Mammary epithelial cell (primary cell): ENCODE measurements at places on chromosomes 5 and 9. TPM values are rescaled to one million over a fixed set of nuclear protein-coding genes. Genes with fewer than 3 reads are reported as not detected.

GRCh38 chr5:165185716-165186115 is 1680.3 kb downstream of the MAT2B start:
- no peak for DNase-seq

GRCh38 chr5:161189452-161189851 is 337.4 kb upstream of the ATP10B start:
- no peak for DNase-seq

The IL9 gene
- not detected for total RNA-seq

DNA sequence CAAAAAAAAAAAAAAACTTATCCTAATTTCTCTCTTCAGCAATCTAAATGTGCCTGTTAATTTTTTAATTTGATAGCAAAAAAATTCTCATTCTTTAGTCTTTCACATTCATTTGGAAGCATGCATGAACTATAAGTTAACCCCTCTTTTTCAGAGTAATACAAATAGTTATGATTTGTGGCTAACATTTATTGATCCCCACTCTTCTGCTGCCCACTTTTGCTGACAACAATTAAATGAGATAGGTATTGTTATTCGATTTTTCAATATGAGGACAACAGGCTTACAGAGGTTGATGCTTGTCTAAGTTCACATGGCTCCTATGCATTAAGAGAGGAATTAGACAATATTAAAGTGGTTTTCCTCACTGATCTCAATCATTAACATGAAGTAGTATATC is 2.9 kb upstream of the NR3C1 start:
- no peak for DNase-seq

DNA sequence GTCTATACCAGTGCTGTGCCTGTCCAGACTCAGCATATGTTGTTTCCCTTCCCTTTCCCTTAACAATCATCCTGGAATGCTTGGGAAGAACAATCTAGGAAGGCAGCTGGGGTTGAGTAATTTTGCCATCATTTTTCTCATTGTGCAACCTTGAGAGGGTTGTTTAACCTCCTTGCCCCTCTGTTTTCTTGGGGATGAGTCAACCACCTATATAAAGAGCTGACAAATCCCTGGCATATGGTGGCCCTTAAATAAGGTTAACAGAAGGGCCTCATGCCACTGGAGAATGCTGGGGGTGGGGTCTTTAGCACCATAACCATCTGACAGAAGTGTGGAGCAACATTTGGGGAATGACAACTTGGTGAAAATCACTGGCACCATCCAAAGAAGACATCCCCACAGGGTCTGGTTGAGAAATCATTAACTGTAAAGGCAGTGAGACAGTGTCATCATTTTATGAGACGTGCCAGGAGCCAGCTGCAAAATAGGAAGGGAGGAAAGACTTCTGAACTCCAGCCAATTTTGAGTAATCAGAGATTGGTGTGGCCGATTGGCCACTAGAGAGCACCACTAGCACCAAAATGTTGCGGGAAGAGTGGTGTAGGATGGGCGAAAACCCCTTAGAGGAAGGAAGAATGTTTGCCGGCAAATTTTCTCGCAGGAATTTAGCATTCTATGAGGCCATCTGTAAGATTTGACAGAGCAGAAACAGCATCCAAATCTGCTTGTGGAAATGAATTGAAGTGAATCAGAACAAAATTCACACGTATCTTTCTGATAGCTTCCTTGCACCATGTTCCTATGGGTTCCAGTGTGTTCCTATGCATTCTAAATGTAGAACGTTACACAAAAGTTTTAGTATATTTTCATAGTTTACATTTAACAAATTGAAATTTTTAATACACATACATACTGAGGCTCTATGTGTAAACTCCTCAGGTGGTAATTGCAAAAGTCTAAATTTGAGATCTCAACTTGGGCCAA is 113.8 kb downstream of the MSX2 start:
- DNase-seq, result peak; percentile 7

DNA sequence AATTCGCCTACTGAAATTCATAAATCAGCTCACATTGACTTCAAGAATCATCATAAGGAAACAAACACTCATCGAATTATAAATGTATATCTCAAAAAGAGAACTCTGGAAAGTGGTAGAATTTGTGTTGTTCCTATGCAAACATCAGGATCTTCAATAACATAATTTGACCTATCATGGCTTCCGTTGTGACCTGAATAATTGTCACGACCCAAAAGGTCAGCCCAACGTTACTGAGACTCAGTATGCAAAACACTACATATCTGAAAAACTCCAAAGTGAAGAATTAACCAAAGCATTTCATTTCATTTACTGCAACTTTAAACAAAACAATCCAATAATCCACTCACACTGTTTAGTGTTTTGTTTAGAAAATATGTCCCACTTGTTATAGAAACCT is 1.2 kb downstream of the RAPGEF6 start:
- no peak for DNase-seq

DNA sequence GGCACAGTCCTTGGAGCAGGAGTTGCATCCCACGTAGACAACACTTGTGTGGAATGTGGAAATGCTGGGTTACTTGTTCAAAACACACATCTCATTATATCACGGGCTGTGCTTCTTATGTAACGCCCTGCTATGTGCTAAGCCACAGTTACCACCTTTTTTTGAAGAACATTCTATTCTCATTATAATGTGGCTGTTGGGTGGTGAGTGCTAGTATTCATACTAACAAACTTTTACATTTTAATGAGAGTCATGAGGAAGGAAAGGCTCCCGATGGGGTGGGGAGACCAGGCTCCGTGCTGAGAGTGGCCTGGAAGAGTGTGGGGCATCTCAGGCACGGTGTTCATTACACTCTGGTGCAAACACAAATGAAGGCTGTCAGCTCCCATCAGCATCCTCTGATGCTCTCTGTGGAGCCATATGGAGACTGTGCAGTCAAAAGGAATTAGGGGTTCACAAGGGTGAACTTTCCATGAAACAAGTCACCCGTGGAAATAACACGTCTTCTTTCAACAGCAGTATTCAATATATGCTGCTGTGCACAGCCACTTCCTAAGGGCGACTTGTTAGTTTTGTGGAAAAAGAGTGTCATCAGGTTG is 153.1 kb upstream of the RAPGEF1 start:
- no peak for DNase-seq

- DNase-seq, result peak; percentile 11
These were observed 88.0 kb downstream of the SLC44A1 start for GRCh38 chr9:105332471-105332870.

The LMX1B gene
- 14.0 and 19.2 TPM in 2 replicates for total RNA-seq

The NFX1 gene
- total RNA-seq, result 29.8 TPM

DNA sequence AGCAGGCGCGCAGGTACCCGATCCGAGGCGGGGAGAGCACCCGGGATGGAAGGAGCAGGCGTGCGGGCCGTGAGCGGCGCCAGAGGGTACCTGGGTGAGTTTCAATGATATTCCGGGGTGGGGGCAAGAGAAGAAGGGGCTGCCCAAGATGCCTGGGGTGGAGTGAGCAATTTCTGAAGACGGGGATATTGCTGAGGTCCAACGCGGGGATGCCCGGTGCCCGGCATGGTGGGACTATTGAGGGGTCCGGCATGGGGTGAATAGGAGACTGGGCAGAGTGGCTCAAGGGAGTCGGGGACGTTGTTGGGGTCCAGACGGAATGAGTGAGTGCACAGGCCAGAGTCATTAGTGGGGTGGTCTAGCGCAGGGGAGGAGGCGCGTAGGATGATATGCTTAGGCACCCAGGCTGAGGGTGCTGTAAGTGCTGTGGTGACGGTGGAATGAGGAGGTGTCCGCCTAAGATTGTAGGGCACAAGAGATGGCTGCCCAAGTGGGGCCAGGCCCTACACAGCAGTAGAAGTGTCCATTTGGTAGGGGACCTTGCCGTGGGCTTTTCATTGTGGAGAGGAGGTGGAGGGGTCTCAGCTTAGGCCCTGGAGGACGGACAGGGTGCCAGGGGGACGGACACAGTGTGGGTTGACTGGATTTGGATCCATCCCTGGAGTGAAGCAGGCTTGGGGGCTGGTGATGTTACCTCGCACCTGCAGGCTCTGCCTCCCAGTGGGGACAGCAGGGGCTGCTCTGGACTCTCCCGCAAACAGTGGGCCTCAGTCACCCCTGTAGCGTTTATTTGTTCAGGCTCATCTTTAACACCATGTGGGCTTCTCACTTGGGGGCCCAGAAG is 719 bp downstream of the MIGA2 start:
- no peak for DNase-seq

DNA sequence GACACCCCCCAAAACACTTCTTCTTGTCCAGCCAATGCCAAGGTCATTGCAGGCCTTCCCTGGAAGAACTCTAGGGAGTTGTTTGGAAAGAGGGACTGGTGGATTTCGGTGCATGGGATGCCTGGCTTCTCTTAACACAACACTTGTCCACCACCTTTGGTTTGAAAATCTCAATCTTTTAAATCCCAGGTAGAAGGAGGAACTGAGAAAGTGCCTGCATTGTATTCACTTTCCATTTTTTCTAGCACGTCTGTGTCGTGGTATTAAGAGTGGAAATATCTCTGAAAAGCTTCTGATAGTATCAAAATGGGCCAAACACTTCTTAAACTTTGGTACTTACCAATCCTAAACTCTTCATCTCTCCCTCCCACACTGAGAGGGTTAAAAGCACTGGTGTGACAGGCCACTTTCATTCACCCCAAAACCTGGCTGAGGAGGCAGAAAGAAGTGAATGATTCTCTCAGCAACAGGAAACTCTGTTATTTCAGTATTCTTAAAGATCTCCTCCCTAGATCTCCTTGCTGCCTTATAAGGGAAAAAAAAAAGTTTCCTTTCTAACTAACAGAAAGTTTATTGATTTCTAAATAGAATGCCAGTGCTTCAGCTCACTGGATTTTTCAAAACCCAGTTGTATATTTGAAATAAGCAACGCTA is 3.9 kb upstream of the NFIB start:
- no peak for DNase-seq

- no peak for DNase-seq
These were observed 53.2 kb upstream of the UBTD2 start for GRCh38 chr5:172336676-172337285.

GRCh38 chr9:132506977-132507669 is 75.3 kb upstream of the BARHL1 start:
- DNase-seq, result no peak

DNA sequence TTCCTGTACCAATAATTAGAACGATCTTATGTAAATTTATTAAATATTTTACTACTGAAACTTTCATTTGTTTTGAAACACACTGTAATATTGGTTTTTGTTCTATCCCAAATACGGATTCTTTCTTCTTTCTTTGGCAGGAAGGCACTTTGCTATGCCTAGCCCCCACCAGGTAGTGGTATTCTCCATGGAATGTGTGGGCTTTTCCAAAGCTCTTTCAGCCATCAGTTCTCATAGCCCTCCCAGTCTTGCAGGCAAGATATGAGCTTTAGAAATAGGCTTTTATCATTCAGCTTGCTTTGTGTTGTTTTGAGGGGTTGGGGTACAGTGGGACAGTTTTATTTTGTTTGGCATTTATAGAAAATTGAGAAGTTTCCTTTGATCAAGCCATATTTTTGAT is 107.5 kb downstream of the DMXL1 start:
- no peak for DNase-seq

DNA sequence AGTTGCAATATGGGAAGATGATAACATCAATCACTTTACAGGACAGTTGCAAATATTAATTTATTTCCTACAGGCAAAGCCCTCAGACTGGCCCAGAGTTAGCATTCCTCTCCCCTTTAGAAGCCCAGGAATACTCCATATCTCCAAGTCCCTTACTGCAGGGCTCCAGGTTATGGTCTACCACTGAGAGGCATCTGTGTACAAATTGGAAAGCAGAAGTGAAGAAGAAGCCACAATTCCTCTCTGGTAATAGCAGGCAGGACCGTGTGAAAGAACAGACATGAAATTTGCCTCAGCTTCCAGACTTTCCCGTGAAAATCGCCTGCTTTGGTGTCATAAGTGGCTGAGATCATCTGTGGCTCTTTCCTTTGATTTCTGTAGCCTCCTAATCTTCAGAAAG is 289.6 kb downstream of the GLIS3 start:
- DNase-seq, result no peak

DNA sequence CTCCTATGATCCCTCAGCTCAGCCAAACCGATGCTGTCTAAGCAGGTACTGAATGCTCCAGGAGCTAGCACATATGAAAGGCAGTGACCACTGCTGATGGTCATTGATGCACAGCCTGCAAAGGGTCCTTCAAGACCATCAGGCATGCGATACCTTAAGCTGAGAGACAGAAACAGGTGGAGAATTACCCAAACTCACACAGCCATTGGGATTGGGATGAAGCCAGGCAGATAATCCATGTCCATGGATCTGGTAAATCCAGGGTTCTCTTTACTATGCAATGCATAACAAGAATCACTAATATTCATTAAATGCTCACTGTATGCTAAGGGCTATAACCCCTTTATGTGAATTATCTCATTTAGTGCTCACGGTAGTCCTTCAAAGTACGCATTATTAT is 36.2 kb downstream of the RAPGEF1 start:
- DNase-seq, result no peak

The PHF24 gene
- total RNA-seq, result under 0.01 TPM

DNA sequence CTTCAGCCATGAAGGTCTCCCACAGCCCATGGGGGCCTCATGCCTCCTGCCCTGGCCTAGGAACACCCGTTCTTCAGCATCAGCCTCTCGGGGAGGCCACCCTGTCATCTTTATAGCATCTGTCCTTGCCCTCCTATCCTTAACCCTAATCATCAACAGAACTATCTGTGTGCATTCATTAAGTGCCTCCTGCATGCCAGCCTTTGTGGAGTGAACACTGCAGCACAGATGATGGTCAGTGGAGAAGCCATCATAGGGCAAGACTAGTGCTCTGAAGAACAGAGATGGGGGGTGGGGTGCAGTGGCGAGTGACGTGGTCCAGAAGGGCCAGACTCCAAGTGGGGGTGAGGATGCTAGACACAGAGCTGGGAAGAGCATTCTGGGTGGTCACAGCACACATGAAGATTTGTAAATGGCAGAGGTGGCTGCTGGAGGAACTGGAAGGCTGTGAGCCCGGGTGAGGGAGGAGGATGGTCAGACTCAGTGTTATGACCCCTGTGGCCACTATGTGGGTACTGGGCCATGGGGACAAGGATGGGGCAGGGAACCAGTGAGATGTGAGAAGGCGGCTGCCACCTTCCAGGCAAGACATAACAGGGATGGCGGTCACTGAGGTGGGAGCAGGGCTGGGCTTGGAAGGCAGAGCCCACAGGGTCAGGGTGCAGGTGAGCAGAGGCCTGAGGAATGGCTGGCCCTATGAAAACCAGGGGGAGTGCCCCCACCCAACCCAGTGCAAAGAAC is 3.6 kb upstream of the CARD19 start:
- no peak for DNase-seq
